ENCODE measurements at places on chromosomes 3 and 15.

DNA sequence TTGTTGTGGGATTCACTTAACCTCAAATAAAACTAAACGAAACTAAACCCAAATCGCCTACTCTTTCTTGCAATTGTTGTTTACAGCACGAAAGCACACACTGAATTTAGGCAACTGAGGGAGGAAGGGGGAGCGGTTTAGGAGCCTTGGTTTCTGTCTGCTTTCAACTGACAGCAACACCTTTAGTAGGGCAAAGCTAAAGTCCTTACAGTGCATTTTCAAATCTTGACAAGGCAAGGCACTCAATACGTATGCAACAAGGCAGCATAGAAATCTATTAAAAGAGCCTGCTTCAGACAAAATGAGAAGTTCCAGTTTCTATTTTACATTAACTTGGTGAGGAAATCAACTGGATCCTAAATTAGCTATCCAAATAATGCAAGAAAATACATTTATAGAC is 174.6 kb downstream of the CHST2 start:
- DNase-seq: no peak

- DNase-seq: no peak
Observed at GRCh38 chr3:8273479-8273878, 228.1 kb upstream of the LMCD1 start.

DNA sequence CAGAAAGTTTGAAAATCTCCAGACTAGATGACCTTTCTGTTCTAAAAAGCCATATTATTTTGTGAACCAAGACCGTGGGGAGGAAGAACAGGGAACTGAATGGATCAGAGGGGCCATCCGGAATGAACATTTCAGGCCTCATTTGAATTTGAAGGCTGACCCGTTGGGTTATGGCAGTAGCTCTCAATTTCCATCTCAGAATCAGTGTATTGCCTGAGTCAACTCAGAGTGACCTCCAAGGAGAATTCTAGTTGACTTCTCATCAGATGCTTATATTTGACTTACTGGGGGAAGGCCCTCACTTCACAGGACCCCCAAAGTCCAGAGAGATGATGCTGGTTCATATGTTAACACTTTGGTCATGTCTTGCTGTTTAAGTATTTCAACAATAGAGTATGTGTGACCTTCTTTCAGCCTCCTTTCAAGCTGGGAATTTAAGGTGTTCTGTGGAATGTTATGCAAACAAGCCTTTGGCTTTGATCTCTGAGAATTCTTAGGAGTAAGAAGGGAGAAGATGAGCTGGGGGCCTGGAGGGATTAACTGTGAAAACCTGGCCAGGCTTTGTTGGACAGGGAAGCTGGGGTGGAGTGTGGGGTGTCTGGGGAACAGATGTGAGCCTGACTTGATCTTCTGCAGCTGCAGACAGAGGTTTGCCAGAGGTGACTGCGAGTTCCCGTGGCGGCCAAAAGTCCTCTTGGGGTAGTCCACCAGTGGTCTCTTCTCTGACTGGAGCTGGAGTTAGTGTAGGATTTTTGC is 111.2 kb upstream of the RGMA start:
- DNase-seq: no peak

DNA sequence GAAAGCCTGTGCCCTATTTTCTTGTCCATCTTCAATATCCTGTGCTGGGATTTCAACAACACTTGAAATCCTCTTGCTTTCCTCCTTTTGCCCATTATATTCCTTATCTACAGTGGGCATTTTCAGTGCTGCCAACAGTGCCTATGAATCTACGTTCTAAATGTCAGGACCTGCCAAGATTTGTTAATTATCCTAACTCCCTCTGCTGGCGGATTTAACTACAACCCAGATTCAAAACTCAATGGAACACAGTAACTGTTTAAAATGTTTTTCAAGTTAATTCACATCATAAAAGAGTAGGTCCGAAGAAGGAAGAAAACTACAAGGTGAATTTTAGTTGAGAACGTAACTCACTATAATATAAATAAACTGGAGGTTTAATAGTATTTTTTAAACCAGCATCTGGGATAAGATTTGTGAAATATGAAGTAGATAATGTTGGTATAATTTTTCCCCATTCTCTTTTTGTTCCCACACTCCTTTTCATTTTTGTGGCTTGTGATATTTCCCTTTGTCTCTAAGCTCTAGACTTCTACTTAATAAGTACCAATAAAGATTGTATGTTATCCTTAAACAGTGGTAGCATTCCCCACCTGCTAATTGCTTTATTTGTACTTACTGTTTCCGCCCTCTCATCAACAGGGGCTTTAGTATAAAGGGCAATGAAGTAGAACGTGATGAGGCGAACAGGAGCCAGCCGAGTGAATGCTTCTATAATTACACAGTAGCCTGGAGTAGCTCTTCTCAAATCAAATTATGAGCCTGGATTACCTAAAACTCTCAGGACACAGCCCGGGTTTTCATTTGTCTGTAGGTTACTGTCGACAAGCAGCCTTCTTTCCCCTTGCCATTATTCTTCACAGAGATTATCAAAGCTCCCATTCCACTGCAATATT is 302.5 kb upstream of the ATP11B start:
- no peak for DNase-seq

- DNase-seq: no peak
Observed at GRCh38 chr3:127177226-127177625, 15.7 kb upstream of the PRR23E start.

- no peak for DNase-seq
Observed at GRCh38 chr3:197308591-197308990, 10.2 kb upstream of the DLG1 start.

GRCh38 chr15:32730677-32731654 is 13.2 kb downstream of the GREM1 start:
- no peak for DNase-seq

- DNase-seq: no peak
Observed at GRCh38 chr15:68695061-68695595, 116.3 kb downstream of the CORO2B start.

- DNase-seq: peak; percentile 37
Observed at GRCh38 chr3:136142592-136142991, 53.5 kb downstream of the MSL2 start.

- DNase-seq: no peak
Observed at GRCh38 chr15:84828086-84828908, 11.1 kb downstream of the ALPK3 start.

GRCh38 chr15:45414215-45414885 is 36.0 kb upstream of the GATM start:
- no peak for DNase-seq

DNA sequence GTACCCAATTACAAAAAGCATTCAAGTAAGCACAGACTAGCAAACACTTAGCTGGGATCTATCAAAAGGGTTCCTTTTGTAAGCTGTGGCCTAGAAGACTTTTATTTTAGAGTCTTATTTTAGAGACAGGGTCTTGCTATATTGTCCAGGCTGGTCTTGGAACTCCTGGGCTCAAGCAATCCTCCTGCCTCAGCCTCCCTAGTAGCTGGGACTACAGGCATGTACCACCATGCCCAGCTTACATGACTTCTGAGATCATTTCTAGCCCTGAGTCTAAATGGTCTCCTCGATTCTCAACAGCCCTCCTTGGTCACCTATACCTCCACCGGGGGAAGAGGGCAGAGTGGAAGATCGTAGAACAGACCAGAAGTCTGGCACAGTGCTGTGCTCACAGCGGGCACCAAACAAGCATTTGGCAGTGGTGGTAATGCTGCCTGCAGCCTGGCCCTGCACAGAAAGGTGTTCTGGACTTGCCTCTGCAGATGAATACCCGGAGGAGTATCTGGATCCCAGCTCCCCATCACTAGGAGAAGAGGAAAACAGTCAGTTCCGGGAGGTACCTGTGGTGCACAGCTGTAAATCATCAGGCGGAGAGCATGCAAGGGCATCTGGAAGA is 2.4 kb downstream of the FAM219B start:
- no peak for DNase-seq

GRCh38 chr3:135239615-135239884 is 444.5 kb downstream of the EPHB1 start:
- no peak for DNase-seq

GRCh38 chr3:119309591-119309990 is 15.4 kb downstream of the ARHGAP31 start:
- no peak for DNase-seq

DNA sequence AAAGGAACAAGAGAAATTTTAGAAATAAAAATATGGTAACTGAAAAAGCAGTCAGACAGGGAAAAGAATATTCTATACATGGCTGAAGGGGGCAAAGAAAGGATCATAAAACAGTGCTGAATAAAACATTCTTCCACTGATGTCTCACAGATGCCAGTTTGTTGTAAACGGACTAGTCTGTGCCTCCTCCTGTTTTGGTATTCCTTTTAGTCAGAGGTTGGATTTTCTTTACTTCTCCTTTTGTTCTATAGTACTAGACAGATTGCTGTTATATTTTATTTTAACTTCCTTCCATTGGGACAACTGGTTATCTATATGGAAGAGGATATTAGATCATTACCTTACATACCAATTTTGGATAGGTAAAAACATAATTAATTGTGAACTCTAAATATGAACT is 16.0 kb upstream of the GNB5 start:
- no peak for DNase-seq

DNA sequence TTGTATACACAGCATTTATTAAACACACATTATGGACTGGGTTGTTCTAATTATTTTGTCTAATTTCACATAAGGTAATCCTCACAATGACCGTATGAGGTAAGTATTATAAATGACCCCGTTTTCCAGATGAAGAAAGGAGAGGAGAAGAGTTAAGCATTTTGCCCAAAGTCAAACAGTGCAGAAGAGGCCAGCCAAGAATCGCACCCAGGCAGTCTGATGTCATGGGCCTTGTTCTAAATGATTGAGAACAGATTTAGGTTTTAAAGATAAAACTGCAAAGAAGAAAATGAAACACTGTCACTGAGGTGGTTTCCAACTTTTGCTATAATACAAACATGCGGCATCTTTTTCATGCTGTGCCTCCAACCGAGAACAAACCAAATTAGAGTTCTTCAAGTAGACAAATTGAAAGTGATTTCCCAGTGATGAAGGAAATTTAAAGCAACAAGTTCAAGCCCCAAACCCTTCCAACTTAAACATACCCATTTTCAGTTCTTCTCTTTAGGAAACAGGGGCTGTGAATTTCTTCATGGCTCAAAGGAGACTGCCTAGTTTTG is 155.3 kb downstream of the THRB start:
- DNase-seq: no peak

DNA sequence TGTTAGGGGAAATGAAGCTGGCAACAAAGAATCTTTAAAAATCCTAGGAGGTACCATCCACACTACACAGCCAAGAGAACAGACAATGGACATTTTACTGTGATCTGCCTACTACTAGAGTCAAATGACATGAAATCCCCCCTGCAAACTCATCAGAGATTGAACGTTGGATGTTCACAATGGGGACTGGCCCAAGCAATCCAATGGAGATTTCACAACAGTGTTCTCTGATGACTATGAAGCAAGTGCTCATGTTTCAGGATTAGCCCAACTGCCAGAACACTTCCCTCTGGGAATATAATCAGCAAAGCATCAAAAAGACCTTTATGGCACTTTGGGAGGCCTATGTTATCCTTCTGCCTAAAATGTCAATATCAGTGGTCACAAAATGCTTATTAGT is 97.8 kb downstream of the IGSF11 start:
- no peak for DNase-seq

DNA sequence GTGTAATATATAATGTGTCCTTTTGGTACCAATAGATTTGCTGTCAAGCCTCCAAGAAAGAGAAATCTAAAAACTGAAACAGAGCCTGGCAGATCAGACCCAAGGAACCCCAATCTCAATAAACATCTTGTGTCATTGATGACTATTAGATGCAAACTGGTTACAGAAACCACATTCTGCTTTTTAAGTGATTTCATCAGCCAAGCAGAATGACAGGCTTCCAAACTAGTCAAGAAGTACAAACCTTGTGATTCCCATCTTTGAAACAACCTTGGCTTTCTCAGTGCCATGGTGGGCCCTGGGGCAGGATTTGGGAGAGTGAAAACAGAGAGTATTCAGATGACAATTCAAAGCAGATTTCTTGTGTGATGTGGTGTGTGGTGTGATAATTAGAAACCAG is 45.6 kb upstream of the STRIT1 start:
- no peak for DNase-seq

DNA sequence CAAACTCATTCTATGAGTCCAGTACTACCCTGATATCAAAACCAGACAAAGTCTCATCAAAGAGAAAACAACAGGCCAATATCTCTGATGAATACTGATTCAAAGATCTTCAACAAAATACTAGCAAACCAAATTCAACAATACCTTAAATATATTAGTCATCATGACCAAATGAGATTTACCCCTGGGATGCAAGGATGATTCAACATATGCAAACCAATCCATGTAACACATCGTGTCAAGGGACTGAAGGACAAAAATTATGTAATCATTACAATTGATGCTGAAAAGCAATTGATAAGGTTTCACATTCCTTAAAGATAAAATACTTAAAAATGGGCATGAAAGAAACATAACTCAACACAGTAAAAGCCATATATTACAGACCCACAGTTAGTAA is 1476.9 kb downstream of the SI start:
- no peak for DNase-seq

DNA sequence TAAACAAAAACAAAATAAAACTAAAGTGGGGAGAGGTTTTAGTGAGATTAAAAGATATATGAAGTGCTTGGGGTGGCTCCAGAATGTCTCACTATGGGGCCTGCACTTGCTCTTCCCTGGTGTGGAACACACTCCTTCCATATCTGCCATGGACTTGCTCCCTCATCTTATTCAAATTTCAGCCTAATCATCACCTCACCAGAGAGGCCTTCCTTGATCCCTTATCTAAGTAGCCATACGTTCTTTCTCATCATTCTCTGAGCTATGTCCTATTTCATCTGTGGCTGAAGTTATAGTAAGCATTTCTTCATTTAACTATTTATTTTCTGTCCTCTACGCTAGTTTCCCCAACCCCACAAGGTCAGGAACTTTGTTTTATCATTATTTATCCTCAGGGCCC is 511.7 kb downstream of the NTRK3 start:
- DNase-seq: no peak

DNA sequence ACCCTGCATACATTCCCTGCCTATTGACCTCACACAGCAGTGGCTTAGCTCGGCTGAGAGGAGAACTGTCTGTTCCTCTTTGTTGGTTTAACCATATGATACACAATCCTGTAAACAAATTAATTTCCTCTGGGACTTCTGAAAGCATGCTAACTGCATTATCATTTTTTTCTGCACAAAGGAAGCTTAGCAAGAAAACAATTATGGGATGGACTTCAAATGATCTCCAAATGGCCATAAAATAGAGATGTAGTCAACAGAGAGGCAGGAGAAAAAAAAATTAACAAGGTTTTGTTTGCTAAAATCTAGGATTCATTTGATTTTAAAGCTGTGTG is 14.4 kb upstream of the TMC3 start:
- no peak for DNase-seq

DNA sequence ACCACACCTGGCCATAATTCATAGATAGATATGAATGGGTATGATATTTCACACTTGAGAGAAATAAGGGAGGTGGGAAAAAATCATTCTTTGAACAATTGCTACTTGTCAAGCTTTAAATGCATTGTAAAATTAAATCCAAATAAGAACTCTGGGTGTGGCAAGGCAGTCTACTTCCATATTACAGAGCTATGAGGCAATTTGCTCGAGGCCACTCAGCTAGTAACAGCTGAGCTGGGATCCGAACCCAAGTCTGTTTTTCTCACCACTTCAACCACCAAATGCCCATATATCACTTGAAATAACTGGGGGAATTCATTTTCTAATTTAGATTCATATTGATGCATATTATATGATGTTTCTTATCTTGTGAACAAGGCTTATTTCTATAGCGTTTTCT is 482.2 kb upstream of the ADAMTS9 start:
- DNase-seq: no peak

- DNase-seq: no peak
Observed at GRCh38 chr15:70376929-70377691, 279.4 kb upstream of the TLE3 start.

Data from CD4-positive, alpha-beta T cell treated with Interleukin-15 for 4 hours (primary cell).